ENCODE measurements at places on chromosomes 11 and 22.

GRCh38 chr22:27732841-27733240, 68.7 kb downstream of the MN1 start:
- no peak for DNase-seq

DNA sequence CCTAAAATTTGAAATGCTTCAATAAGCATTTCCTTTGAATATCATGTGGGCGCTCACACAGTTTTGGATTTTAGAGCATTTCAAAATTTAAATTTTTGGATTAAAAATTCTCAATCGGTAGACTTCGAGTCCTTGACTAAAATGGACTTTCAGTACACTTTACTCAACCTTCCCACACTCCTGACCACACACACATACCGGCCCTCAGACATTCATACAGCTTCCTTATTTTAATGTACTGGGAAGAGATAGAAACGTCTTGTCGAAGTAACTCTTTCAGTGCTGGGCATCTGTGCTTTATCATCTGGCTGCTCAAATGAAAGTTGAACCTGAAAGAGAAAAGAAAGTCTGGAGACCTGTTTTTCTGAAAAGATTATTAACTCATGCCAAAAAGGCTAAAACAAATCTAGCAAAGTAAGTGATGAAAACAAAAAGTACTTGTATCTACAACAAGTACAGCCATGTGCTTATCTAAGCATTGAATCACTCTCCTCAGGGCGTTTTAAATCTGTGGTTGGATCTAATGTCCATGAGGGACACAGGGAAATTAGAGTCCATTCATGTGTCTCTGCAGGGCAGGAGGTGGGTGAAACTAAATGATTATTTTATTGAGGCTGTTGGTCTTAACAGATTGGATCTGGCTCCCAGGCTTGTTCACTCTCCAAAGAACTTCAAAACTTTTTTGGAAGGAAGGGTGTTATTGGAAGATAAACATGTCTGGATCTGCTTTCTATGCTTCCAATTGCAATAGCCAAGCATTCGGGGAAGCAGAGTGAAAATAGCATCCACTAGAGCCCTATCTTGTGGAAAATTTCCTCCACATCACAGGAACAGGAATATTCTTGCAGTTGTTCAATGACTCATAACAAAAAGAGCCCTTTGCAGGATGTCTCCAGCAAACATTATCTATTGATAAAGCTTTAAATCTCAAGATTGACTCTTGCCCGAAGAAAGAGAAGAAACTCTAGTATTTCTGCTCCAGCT, 47.0 kb downstream of the CARD18 start:
- DNase-seq, result no peak

GRCh38 chr11:31657091-31657490, 147.5 kb downstream of the ELP4 start:
- no peak for DNase-seq

- DNase-seq, result no peak
Measured at GRCh38 chr22:24894998-24895397, 51.5 kb downstream of the LHFPL7 start.

GRCh38 chr11:124346311-124346955, 26.4 kb upstream of the OR8D2 start:
- DNase-seq, result no peak

Data from effector memory CD4-positive, alpha-beta T cell (primary cell).